Activated CD4-positive, alpha-beta T cell treated with anti-CD3 and anti-CD28 coated beads, Interleukin-2, amount 10 ng/mL, durations not matched to agents 7 days and 5 days (primary cell): ENCODE measurements at places on chromosomes 5 and 9. TPM values are rescaled to one million over a fixed set of nuclear protein-coding genes. Genes with fewer than 3 reads are reported as not detected.

The POU4F3 gene
- total RNA-seq: 0.17 TPM

The ANGPTL2 gene
- not detected for total RNA-seq

The FAM200C gene
- 0.62 TPM for total RNA-seq

The FBP1 gene
- 0.40 TPM for total RNA-seq

The SLC35D2 gene
- 8.5 TPM for total RNA-seq

The ELP1 gene
- 41.0 TPM for total RNA-seq

The HTR1A gene
- total RNA-seq: not detected

The NR4A3 gene
- total RNA-seq: 0.29 TPM

The ARL14EPL gene
- not detected for total RNA-seq

The TMEM174 gene
- total RNA-seq: not detected

DNA sequence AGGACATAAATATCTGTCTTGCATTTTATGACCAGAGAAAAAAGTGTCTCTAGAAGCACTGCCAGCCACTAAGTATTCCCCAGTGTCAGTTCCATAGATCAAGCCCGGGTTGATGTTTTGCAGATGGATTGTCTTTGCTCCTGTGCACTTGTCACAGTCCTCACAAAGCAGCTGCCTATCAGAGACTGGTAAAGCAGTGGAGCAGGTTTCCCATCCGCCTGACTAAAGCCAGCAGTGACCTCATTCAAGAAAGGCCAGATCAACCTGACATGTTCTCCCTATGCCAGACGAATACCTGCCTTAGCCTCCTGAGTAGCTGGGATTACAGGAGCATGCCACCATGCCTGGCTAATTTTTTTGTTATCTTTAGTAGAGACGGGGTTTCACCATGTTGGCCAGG lies 26.8 kb upstream of the GARNL3 start:
- H3K36me3 ChIP-seq: no peaks in the 10 kb centered on the region
- DNase-seq: no peak
- H3K27ac ChIP-seq: no peak overlapping the region
- H3K4me1 ChIP-seq: no peaks in the 10 kb centered on the region
- H3K27me3 ChIP-seq: peaks cover 17% of the 10 kb centered on the region

GRCh38 chr9:89122949-89123348 lies 55.7 kb downstream of the SHC3 start:
- no peaks in the 10 kb centered on the region for H3K36me3 ChIP-seq
- no peaks in the 10 kb centered on the region for H3K4me1 ChIP-seq
- no peak overlapping the region for H3K27ac ChIP-seq
- DNase-seq: no peak
- peaks cover 10% of the 10 kb centered on the region for H3K27me3 ChIP-seq

- no peak for DNase-seq
- no peak overlapping the region for H3K27ac ChIP-seq
- peaks cover 14% of the 10 kb centered on the region for H3K27me3 ChIP-seq
- no peaks in the 10 kb centered on the region for H3K36me3 ChIP-seq
These were observed 108.1 kb downstream of the ZNF462 start for GRCh38 chr9:106970976-106971457.

GRCh38 chr5:116032094-116032517 lies at the start of gene ARL14EPL:
Gene ARL14EPL (plus strand): TSS chr5:116032472. CDS start chr5:116051466, 18,994 bp downstream.
- no peak within 1 kb of the TSS for H3K4me3 ChIP-seq
- H3K27me3 ChIP-seq: peaks cover 12% of the 10 kb centered on the region
- no peak within 1 kb of the TSS for H3K27ac ChIP-seq
- no peak for DNase-seq
- H3K36me3 ChIP-seq: no peaks in the 10 kb centered on the region

DNA sequence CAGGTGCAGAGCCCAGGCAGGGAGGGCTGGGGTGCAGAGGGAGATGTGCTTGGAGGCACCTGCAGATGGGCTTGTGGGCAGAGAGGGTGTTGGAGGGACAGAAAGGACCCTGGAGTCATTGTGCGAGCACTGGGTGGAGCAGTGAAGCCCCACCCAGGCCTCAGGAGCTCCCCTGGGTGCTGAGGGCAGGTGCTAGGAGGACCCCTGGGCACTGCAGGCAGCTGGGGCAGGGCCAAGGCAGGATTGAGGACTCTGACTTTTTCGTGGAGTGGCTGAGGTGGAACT lies 10.3 kb upstream of the SLC6A18 start:
- no peak overlapping the region for H3K4me3 ChIP-seq
- no peaks in the 10 kb centered on the region for H3K4me1 ChIP-seq
- no peak for DNase-seq
- H3K27me3 ChIP-seq: peaks cover 2% of the 10 kb centered on the region
- no peaks in the 10 kb centered on the region for H3K36me3 ChIP-seq

DNA sequence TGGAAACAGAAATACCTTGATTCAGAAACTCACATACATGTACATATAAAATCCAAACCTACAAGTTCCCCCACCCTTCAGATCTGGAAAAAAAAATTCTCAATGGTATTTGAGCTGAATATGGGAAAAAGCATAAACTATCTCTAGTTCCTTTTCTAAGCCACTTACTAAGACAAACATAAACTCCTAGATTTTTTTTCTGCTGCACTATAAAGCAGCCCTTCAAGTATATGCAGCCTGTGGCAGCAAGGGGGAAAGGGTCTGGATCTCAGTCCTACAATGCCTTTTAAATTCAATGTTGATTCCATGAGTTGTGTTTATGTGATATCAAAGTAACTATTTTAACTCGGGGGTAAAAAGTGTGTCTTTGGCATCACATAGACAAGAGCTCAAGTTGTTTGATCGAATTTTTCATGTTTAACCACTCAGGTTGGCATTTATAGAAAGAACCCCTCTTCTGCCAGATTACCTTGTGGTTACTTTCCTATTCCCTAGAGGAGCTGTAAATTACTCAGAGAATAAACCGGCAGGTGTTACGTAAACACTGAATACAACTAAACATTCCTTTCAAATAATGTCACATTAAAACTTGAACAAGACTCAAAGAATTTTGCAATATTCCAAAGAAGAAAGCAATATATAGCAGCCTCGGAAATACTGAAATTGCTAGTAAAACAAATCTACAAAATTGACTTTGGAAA lies 91.8 kb upstream of the FER start:
- peaks cover 10% of the 10 kb centered on the region for H3K27me3 ChIP-seq
- no peak overlapping the region for H3K4me3 ChIP-seq
- H3K36me3 ChIP-seq: no peaks in the 10 kb centered on the region
- no peak for DNase-seq
- H3K27ac ChIP-seq: no peak overlapping the region

DNA sequence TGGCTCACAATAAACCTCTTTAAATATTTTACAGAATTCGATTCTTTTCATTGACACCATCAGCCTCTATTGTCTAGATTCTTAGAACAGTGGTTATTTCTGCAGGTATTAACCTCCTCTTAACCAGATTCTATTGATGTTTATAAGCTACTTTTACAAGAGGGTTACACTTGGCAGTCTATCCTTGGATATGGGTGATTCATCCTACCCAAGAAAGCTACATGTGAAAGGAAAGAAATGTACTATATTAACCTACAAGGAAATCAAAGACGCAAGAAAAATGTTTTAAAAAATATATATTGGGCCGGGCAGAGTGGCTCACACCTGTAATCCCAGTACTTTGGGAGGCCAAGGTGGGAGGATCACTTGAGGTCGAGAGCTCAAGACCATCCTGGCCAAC lies 16.7 kb downstream of the SLC25A25 start:
- no peak overlapping the region for H3K4me3 ChIP-seq
- peaks cover 18% of the 10 kb centered on the region for H3K36me3 ChIP-seq
- DNase-seq: no peak
- no peak overlapping the region for H3K27ac ChIP-seq
- H3K4me1 ChIP-seq: peaks cover 37% of the 10 kb centered on the region

DNA sequence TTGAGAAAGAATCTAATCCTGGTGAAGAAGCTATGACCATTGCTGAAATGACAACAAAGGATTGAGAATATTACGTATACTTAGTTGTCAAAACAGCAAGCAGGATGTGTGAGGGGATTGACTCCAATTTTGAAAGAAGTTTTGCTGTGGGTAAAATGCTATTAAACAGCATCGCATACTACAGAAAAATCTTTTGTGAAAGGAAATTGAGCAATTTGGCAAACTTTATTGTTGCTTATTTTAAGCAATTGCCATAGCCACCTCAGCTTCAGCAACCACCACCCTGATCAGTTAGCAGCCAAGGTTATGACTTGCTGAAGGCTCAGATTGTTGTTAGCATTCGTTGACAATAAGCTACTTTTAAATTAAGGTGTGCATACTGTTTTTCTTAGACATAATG lies 22.5 kb upstream of the ARL14EPL start:
- DNase-seq: no peak
- H3K4me1 ChIP-seq: no peaks in the 10 kb centered on the region
- H3K4me3 ChIP-seq: no peak overlapping the region
- no peak overlapping the region for H3K27ac ChIP-seq
- no peaks in the 10 kb centered on the region for H3K36me3 ChIP-seq

DNA sequence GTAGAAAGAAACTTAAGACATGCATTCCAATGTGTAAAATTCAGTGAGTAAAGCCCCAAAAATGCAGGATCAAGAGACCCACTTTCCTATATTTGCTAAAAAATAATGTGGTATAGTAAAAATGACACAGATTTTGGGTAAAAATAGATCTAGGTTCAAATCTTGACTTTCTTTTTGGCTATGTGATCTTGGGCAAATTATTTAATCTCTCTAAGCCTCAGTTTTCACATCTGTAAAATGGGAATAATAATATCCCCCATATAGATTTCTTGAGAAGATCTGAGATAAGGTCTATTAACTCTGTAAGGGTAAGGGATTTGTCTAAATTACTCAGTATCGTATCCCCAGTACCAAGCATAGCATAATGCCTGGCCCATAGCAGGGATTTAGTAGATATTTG lies 172.3 kb downstream of the CARTPT start:
- H3K27me3 ChIP-seq: peaks cover 4% of the 10 kb centered on the region
- DNase-seq: no peak
- no peak overlapping the region for H3K4me3 ChIP-seq
- H3K27ac ChIP-seq: no peak overlapping the region
- H3K36me3 ChIP-seq: peaks cover 2% of the 10 kb centered on the region

GRCh38 chr5:163677092-163677491 lies 171.7 kb downstream of the MAT2B start:
- no peak overlapping the region for H3K4me3 ChIP-seq
- no peaks in the 10 kb centered on the region for H3K36me3 ChIP-seq
- H3K27ac ChIP-seq: no peak overlapping the region
- H3K4me1 ChIP-seq: no peaks in the 10 kb centered on the region
- no peaks in the 10 kb centered on the region for H3K27me3 ChIP-seq

DNA sequence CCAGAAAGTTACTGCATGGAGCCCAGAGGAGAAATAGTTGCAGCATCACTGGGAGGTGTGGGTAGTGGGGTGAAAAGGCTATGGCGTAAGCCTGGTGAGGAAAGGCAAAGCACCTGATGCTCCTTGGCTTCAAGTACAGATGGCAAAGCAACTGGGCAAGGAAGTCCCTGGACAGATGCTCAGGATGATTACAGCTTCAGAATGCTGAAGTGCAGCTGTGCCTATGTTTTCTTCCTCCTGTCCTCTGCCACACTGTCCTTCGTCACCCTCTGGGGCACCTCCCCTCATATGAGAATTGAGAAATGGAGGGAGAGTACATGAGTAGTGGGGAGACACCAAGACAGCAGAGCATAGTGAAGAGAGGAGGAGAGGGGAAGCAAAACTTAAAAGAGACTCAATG lies 328.0 kb downstream of the PDE4D start:
- H3K36me3 ChIP-seq: no peaks in the 10 kb centered on the region
- DNase-seq: no peak
- H3K4me1 ChIP-seq: peaks cover 6% of the 10 kb centered on the region
- H3K4me3 ChIP-seq: no peak overlapping the region
- no peak overlapping the region for H3K27ac ChIP-seq

GRCh38 chr9:97594381-97594921 lies 38.7 kb downstream of the TSTD2 start:
- H3K27ac ChIP-seq: no peak overlapping the region
- H3K4me1 ChIP-seq: peaks cover 9% of the 10 kb centered on the region
- no peak for DNase-seq
- H3K27me3 ChIP-seq: no peaks in the 10 kb centered on the region
- H3K36me3 ChIP-seq: no peaks in the 10 kb centered on the region

- no peak overlapping the region for H3K4me3 ChIP-seq
- H3K27ac ChIP-seq: no peak overlapping the region
- DNase-seq: no peak
- H3K36me3 ChIP-seq: peaks cover 17% of the 10 kb centered on the region
These were observed 2.7 kb downstream of the RFESD start for GRCh38 chr5:95649274-95649673.

- H3K27ac ChIP-seq: peak overlapping the region; percentile 86
- DNase-seq: no peak
- H3K36me3 ChIP-seq: peaks cover 1% of the 10 kb centered on the region
- peak overlapping the region; percentile 76 for H3K4me3 ChIP-seq
- peaks cover 16% of the 10 kb centered on the region for H3K4me1 ChIP-seq
These were observed 1.5 kb downstream of the PKN3 start for GRCh38 chr9:128703616-128704355.

DNA sequence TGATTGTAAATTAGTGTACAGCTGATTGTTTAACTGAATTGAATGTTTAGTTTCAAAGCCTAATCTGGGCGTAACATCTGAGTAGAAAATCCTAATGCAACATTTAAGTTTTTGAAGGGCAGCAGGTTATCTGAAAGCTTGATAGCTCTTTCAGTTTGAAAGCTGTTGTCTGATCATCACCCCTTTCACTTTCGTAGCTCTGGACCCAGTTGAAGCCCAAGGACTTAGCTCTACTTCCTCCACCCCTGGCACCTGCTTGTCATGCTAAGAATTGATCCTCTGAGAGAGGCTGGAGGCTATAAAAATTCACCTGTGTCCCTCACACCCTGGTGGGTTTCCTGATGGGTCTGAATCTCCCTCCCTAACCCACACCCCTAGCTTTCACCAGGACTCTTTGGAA lies 86.0 kb downstream of the ZFAND5 start:
- no peak overlapping the region for H3K27ac ChIP-seq
- peaks cover 3% of the 10 kb centered on the region for H3K27me3 ChIP-seq
- H3K4me1 ChIP-seq: peaks cover 4% of the 10 kb centered on the region
- DNase-seq: no peak

DNA sequence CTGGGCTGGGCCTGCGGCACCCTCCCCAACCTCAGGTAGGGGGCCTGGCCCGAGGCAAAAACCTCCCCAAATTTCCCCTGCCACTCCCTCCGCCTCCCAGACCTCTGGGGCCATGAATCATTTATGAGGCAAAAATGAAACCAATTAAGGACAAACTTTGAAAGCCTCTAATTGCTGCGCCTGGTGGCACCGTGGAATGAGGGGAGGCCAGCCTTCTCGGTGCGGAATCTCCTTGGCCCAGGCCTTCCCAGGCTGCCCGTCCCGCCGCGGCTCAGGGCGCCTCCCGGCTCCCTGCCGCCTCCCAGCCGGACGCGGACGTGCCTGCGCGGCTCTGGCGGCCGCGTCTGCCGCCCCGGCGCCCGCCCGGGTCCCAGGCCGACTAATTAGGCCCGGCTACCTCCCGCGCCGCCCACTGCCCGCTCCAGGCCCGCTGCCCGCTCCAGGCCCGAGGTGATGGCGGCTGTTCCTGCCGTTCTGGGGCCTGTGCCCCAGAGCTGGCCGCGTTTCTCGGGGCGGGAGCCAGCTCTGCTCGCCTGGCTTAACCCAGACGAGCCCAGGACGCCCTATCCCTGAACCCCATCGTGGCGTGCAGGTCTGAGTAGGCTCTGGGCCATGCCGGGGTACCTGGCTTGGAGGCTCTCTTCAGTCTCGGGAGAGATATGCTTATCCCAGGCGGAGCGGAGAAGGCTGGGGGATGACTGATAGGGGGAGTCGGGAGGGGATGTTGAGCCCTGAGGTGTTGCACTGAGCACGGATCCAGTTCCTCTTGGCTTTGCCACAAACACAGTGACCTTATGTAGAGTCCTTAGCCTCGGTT lies 20.1 kb downstream of the CXXC5 start:
- no peaks in the 10 kb centered on the region for H3K27me3 ChIP-seq
- peaks cover 36% of the 10 kb centered on the region for H3K4me1 ChIP-seq
- no peaks in the 10 kb centered on the region for H3K36me3 ChIP-seq
- peak overlapping the region; percentile 73 for H3K27ac ChIP-seq
